ENCODE measurements at places on chromosomes 16 and 17.

DNA sequence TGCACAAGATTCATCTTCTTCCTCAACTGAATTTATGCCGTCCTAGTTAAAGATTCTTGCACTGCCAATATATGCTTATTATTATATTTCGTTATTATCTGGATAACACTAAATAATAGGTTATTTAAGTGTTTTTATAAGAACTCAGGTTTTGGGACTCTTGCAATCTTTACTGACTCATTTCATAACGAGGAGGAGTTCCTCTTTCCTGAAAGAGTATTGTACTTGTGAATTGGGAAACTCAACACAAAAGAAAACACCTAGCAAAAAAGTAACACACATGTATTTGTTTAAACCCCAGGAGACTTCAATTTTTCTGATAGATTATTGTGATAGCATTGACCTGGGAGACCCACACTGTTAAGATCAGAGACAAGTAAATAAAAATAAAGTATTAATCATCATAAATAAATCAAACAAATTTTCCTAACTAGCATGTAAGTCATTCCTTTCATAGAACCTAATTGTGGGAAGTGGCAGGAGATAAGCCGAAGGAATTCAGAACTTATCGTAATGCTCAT, 505.8 kb downstream of the KCNJ2 start:
- H3K36me3 ChIP-seq = no peaks in the 10 kb centered on the region
- no peak overlapping the region for H3K27ac ChIP-seq

- DNase-seq = no peak
- H3K27me3 ChIP-seq = no peaks in the 10 kb centered on the region
- no peak overlapping the region for H3K27ac ChIP-seq
- no peaks in the 10 kb centered on the region for H3K36me3 ChIP-seq
- H3K4me1 ChIP-seq = no peaks in the 10 kb centered on the region
These were observed 147.9 kb upstream of the CHMP6 start for GRCh38 chr17:80843741-80844156.

DNA sequence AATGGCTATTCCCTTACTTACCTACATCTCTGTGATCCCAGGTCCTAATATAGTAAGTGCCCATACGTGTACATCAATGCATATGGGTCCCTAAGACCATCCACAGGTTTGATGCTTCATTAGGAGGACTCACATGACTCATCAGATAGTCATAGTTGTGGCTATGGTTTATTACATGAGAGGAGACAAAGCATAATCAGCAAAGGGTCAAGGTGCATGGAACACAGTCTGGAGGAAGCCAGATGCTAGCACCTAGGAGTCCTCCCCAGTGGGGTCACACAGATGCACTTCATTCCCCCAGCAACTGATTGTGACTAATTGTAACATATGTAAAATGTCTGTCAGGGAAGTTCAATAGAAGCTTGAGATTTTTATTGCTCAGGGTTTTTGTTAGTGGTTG, 42.8 kb downstream of the PHKB start:
- no peaks in the 10 kb centered on the region for H3K27me3 ChIP-seq
- no peak overlapping the region for H3K4me3 ChIP-seq
- H3K4me1 ChIP-seq = no peaks in the 10 kb centered on the region
- DNase-seq = no peak
- H3K36me3 ChIP-seq = no peaks in the 10 kb centered on the region

GRCh38 chr17:61399131-61400065, at the start of gene TBX2:
Gene TBX2 (plus strand): TSS chr17:61399843. CDS start chr17:61400177, 334 bp downstream.
- H3K27me3 ChIP-seq = peaks cover 65% of the 10 kb centered on the region
- peaks cover 2% of the 10 kb centered on the region for H3K4me1 ChIP-seq
- H3K4me3 ChIP-seq = no peak within 1 kb of the TSS
- H3K27ac ChIP-seq = no peak within 1 kb of the TSS
- no peaks in the 10 kb centered on the region for H3K36me3 ChIP-seq

DNA sequence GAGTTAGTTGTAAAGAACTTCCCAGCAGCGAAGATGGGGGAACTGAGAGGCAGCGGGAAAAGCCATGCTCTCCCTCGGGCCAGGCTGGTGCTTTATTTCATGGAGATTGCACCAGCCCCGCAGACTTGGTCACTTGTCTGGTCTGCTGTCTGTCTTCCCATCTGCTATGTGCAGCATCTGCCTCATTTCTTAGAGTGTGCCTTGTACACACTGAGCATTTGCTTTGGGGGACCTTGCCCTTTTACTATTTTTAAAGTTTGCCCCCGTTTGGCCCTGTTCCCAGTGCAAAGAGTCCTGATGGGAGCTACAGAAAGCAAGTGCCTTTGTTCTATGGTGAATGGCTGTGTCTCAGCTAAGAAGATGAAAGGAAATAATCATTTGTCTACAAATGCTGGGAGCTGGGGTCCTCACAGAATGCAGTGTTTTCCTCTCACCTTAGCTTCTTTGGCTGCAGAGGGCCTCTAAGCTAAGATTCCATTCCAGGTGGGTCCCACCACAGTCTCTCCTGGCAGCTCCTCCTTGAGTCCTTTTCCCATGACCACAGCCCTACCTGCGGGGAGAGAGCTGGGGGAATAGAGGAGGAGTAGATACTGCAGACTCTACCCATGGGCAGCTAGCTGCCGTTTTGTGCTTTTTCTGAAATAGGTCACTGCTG, 25.1 kb upstream of the CNOT1 start:
- no peak overlapping the region for H3K27ac ChIP-seq
- H3K4me1 ChIP-seq = no peaks in the 10 kb centered on the region
- no peak overlapping the region for H3K4me3 ChIP-seq
- DNase-seq = no peak
- H3K36me3 ChIP-seq = no peaks in the 10 kb centered on the region

GRCh38 chr16:85459529-85460251, 153.4 kb upstream of the GSE1 start:
- no peak for DNase-seq
- peaks cover 2% of the 10 kb centered on the region for H3K27me3 ChIP-seq
- no peak overlapping the region for H3K4me3 ChIP-seq
- peaks cover 13% of the 10 kb centered on the region for H3K4me1 ChIP-seq
- no peaks in the 10 kb centered on the region for H3K36me3 ChIP-seq

DNA sequence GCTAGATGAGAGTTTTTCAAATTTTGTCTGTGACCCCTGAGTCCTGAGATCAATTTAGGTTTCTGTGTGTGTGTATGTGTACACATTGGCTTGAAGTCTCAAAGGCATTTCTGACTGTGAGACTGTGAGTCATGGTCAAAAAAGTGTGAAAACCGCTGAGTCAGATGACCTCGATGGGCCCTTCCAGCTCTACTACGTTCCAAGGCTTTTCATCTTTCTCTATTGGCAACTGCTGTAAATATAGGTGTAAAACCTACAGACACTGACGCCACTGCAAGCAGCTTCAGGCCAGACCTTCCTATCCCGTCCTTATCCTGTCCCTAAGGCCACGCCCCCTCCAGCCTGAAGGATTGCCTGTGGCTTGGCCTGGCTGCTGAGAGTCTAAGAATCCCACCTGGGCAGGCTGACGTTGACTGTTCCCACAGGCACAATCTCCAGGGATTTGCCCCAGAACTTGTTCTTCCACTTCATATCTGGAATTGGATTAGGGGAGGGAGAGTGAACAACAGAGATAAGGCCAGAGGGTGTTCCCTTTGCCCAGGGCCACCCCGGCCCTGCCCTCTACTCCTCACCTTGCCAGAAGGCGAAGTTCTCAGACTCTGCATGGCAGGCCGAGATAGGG, 11.3 kb downstream of the OSBPL7 start:
- H3K27ac ChIP-seq = no peak overlapping the region
- H3K4me3 ChIP-seq = no peak overlapping the region
- no peaks in the 10 kb centered on the region for H3K36me3 ChIP-seq
- H3K27me3 ChIP-seq = no peaks in the 10 kb centered on the region

GRCh38 chr16:89843409-89844350, 15.4 kb downstream of the SPIRE2 start:
- no peak overlapping the region for H3K27ac ChIP-seq
- H3K27me3 ChIP-seq = no peaks in the 10 kb centered on the region
- DNase-seq = no peak
- H3K4me3 ChIP-seq = no peak overlapping the region
- H3K4me1 ChIP-seq = peaks cover 5% of the 10 kb centered on the region
- no peaks in the 10 kb centered on the region for H3K36me3 ChIP-seq

DNA sequence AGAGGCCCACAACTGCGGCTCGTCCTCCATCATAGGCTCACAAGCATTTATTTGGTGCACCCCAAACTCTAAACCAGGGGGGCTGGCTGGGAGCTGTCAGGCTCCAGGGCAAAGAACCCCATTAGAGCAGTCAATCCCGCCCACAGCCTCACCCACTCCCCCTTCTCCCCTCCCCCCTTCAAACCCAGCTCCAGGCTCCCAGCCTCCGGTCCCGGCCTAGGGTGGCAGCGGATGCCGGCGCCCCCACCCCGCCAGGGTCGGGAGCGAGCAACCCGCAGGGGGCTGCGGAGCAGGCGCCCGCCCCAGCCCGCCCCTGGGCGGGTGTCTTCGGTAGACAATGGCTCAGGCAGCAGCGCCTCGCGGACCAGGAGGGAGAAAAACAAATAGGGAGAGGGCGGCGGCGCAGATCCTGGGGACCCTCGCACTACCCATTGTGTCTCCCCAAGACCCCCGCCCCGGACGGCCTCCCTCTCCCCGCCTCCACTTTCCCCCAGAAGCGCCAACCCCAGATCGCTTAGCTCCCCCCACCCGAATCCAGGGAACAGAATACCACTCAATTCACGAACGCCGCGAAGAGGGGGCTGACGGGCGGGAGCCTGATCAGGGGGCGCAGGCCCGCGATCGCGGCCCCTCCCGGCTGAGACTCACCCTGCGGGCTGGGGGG, 572 bp downstream of the FAM171A2 start:
- peak overlapping the region; percentile 78 for H3K4me3 ChIP-seq
- no peaks in the 10 kb centered on the region for H3K36me3 ChIP-seq
- no peak for DNase-seq

GRCh38 chr17:2060681-2061440, 6.0 kb downstream of the HIC1 start:
- DNase-seq = peak; percentile 26
- H3K27ac ChIP-seq = no peak overlapping the region
- H3K4me1 ChIP-seq = peaks cover 8% of the 10 kb centered on the region
- H3K27me3 ChIP-seq = peaks cover 19% of the 10 kb centered on the region

- no peaks in the 10 kb centered on the region for H3K27me3 ChIP-seq
- H3K36me3 ChIP-seq = no peaks in the 10 kb centered on the region
- H3K4me1 ChIP-seq = peaks cover 5% of the 10 kb centered on the region
- H3K27ac ChIP-seq = no peak overlapping the region
- DNase-seq = peak; percentile 59
These were observed 6.2 kb downstream of the MPP2 start for GRCh38 chr17:43900858-43901754.

- H3K27ac ChIP-seq = no peak overlapping the region
- H3K27me3 ChIP-seq = no peaks in the 10 kb centered on the region
- DNase-seq = no peak
- no peaks in the 10 kb centered on the region for H3K36me3 ChIP-seq
These were observed 4.6 kb downstream of the CNTD1 start for GRCh38 chr17:42803074-42803883.

DNA sequence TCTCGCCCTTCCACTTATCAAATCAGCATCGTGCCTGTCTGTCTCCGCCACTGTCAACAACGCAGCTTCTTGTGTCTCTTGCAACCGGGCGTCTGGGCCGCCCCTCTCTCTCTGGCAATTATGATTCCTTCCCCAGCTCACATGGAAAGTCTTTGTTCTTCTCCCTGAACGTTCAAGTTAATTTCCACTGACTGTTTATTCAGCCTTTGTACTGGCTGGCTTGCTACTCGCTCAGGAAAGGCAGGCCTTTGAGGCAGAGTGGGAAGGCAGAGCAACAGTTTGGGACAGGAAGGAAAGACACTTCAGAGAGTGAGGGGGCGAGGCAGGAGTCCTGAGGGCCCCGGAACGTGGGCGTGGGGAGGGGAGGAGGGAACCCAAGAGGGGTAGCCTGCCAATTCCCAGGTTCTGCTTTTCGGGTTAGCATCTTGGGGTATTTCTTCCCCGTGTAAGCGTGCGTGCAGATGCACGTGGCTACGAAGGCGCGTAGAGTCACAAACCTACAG, 50.8 kb downstream of the AKAP1 start:
- no peak overlapping the region for H3K27ac ChIP-seq
- no peaks in the 10 kb centered on the region for H3K27me3 ChIP-seq
- DNase-seq = no peak
- H3K36me3 ChIP-seq = no peaks in the 10 kb centered on the region

DNA sequence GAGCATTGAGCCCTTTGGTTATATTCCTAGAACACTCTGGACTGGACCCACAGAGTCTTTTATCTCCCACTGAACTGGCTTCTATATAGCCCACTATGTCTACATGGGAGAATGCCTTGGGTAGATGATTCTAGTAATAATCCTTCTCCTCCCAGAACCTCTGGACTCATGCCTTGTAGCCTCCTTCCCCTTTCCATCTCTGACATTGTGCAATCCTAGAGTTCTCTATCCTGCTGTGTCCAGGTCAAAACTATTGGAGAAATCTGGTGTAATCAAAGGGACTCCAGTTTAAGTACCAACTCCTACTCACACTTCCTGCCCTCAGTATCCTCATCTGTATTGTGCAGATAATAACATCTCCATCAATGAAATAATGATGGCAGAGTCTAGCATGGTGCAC, 9.1 kb downstream of the RCVRN start:
- no peak for DNase-seq
- H3K4me1 ChIP-seq = no peaks in the 10 kb centered on the region
- no peak overlapping the region for H3K4me3 ChIP-seq
- no peaks in the 10 kb centered on the region for H3K36me3 ChIP-seq
- H3K27ac ChIP-seq = no peak overlapping the region
- H3K27me3 ChIP-seq = no peaks in the 10 kb centered on the region

DNA sequence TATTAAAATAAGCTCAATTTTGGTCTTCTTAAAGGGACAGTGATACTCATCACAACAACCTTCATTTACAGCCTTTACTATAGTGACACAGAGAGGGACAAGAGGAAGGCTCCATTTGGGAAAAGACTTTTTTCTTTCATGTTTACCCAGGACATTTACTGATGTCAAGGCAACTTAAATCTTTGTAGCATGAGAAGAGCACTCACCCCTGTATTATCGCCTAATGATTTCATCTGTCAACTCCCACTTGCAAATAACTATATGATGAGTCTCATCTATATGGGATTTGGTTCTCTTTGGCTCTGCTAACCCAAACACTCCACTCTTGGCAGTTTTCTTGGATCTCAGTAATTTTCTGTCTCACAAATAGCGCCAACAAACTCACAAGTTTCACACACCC, 24.1 kb downstream of the BLMH start:
- H3K27ac ChIP-seq = no peak overlapping the region
- no peak for DNase-seq
- H3K4me1 ChIP-seq = no peaks in the 10 kb centered on the region
- no peaks in the 10 kb centered on the region for H3K27me3 ChIP-seq
- no peak overlapping the region for H3K4me3 ChIP-seq
- H3K36me3 ChIP-seq = peaks cover 8% of the 10 kb centered on the region

DNA sequence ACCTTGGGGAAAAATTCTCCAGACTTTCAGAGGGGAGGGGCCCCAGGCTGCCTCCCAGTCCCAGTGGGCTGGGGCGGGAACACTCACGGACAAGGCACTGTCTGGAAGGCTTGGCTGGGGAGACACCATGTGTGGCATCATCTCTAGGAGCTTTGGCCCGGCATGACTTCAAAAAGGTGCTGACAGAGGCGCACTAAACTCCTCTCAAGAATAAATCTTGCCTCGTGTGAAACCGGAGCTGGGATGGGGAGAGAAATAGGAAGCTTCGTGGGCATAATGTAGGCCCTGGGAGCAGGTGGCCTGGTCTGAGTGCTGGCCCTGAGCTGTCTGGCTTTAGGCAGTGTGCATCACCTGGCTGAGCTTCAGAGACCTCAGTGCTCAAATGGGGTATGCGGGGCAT, 5.7 kb downstream of the WSCD1 start:
- H3K4me1 ChIP-seq = no peaks in the 10 kb centered on the region
- DNase-seq = no peak
- no peaks in the 10 kb centered on the region for H3K27me3 ChIP-seq
- no peak overlapping the region for H3K4me3 ChIP-seq
